Fibroblast of the conjunctiva (primary cell): ENCODE measurements at places on chromosomes 11 and 22.

DNA sequence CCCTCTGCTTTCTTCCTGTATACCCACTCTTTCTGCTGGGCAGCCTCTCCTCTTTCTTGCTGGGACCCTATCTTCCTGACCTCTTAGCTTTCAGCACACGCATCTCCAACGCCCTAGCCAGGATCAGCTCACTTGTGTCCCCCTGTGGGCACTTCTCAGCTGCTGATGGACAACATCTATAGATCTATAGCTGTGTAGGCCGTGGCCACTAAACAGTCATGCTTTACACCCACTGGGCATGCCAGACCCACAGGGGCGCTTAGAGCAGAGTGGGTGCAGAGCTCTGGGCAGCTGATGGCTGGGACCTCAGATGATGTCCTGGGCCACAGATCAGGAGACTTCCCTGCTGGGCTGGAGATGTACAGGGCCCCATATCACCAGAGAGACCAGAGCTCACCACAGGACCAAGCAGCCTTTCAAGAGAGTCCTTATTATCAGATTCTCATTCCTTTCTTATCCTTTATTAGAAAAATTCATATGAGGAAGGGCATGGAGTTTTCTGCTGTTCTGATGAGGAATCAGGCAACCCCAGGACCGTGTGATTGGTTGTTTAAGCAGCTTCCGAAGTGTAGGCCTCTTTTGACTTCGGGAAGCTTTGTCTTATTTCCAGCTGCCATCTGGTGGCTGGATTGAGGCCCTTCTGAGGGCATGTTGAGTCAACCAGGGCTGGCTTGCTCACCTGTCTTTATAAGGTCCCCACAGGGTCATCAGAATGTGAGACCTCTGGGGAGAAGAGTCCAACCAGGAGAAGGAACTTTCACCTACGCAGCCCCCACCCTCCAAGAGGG is 60.5 kb downstream of the OSBP2 start:
- peak; percentile 77 for DNase-seq

DNA sequence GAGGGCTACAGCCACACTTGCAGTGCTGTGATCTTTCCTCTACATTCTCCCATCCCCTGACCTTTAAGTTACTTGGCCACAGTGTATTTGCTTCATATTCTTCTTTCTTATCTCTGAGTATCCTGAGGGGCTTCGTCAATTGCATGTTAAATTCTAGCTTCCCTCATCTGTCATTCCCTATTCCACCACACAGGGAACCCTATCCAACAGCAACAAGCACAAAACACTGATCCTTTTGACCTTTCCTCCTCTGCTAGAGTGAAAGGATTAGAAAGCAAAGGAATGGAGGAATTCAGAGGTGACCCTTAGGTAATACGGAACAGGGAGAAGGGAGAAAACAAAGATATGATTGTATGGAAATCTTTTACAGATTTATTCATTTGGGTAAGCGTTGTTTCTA is 1061.7 kb upstream of the TENM4 start:
- no peak for DNase-seq

DNA sequence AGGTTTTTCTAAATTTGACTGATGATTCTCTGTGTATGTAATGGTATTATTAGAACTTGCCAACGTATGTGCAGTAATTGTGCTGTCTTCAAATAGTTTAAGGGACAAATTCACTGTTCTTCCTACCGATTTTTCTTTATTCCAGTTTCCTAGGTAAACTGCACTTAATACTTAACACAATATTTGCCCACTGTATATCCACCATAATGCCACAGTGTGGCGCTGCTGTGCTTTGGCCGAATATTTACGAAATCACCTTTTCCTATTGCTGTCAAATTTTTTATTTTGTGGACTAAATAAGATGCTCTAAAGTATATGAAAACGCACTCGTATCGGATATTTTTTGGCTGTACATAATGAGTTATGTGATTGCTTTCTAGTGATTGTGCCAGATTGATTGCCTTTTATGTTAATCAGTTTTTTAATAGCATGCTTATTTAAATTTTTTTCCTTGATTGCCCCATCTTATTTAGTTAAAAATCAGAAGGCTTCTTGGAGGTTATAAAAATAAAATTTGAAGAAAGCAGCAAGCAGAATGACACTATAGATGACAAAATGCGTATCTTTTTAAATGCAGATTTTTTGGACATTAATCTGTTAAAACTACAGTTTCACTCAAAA is 10.5 kb downstream of the AASDHPPT start:
- peak; percentile 43 for DNase-seq

GRCh38 chr22:32917577-32918354 is 116.3 kb downstream of the TIMP3 start:
- DNase-seq, result no peak

GRCh38 chr11:69058511-69059270 is 10.0 kb downstream of the TPCN2 start:
- DNase-seq, result no peak

DNA sequence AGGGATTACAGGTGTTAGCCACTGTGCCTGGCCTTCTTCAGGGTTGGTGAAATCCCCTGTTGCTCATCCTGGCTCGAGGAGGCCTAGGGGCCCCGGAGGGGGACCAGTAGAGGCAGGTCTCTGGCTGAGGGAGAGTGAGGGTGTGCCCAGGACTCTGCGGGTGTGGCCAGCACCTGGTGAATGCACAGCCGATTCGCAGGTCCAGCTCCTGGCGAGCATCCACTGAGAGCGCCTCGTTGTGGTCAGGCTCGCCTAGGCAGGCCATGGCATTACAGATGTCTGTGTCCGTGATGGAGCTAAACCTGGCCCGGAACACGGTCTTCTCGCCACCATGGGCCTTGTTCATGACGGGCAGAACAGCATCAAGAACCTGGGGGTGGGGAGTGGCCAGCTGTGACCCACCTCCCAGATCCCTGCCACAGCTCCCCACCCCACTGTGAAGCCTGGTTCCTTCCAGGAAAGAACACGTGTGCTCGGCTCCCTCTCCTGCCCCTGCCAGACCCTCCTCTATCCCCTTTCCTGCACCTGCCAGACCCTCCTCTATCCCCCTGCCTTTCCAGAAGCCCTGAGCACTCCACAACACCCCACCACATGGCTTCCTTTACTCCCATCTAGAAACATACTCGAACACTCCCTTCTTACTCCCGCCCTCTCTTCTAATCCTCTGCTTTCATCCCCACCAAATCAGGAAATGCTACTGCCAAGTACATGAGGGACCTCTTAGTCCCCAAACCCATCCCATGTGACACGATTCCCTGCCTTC is 12.4 kb downstream of the TOP3B start:
- no peak for DNase-seq

DNA sequence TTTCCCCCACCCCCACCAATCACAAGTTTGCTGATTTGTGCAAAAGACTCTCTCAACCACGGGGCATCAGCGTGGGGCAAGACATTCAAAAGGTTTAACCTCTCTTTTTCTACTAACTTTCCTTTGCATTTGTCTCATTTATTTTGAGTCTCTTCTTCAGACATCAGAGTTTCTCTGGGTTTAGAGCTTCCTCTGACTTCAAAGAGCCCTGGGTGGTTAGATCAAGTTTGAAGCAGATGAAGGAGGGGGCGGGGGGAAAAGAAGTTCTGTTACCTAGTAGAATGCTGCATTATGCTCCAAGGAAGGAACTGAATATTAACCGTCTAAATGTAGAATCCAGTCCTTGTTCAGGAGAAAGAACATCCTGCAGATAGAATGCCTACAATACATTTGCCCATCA is 24.5 kb downstream of the GAS2 start:
- DNase-seq, result no peak

DNA sequence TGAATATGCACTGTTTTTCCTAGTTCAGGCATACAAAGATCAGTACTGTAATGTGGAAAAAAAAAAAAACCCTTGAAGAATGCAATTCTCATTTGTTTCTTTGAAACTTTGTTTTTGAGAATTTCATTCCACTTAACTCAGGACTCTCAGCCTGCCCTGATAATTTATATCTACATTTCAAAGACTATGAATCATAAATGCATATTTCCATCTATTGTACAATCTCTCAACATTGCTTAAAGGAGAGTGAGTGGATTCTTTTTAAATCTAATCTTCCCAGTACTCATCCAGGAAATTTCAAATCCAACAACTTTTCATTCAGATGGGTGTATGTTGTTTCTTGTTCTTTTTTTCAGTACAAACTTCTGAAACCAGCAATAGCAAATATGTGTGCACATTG is 322.2 kb upstream of the DDI1 start:
- no peak for DNase-seq

DNA sequence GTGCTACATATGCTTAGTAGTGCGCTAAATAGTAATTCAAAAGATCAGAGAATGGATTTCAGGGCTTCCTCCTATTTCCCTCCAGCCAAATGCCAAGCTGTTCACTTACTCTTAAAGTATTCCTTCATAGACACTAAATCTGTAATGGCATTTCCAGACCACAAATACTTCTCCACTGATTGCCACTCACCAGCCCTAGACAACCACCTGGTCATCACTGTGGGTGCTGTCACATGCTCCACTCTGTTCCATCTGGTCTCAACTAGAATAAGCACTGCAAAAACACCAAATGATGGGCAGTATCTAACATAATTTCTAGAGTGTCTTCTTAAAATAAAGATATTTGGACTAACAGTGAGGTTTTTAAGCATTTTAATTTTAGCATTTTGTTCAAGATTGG is 341.3 kb downstream of the AASDHPPT start:
- DNase-seq, result no peak

DNA sequence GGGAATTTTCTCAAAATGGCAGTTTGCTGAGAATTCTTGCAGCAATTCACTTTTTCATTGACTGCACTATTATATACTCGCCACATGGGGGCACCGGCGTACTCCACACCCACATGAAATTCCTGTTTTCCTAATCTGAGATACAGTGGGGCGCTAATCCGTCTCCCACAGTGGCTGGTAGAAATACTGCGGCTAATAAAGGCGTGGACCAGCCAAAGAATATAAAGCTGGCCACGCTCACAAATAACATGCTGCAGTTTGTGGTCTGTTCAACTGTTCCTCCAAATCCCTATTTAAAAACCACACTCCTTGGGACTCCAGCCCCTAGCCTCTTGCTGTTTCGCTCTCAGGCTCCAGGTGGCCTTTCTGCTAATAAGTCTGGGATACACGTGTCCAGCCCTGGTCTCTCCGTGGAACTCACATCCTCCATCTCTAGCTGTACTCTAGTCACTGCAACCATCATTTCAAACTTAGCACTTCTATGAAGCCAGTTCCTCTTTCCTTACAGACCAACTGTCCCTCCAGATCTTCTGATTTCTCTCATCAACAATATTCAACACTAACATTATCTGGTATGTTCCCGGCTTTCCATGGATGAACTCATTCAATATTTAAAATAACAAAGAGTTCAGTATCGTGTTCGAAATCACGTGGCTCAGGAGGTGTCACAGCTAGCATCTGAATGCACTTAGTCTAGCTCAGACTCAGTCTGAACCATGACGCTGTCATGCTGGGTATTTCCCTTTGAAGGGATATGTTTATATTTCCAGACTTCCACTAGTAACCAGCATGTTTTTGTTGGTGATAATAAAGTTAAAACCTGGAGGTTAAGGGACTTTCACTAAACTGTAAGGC is 22.0 kb downstream of the TBRG1 start:
- peak; percentile 62 for DNase-seq

DNA sequence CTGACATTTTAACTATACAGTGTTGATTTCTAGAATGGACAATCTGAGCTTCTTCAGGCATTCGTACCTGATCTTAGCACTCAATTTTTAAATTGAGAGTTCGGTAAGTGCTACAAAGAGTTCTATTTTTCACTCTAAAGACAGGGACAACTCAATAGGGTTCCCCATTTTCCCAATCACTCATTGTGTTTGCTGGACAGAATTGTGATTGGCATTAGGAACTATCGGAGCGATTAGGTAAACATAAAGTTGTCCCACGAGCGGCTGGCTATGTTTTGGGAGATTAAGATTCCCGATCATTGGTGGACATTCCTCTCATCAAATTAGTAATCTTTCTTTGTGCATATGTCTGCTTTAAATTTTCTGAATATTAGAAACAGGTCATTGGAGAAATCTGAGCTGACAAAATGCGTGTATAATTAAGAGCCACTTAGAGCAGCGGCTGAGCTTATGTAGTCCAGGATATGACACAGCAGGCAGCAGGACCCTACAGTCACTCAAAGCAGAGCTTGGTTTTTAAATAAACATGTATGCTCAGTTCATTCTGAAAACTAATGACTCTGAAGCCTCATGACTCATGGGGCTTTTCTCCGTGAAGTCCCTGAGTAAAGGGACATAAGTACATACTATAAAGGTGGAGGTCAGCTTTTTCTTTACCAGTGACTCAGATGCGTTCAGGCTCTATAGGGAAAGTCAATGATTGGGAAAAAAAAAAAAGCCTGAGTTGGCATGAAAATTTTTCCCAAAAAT is 109.4 kb downstream of the GRIA4 start:
- DNase-seq, result peak; percentile 5

DNA sequence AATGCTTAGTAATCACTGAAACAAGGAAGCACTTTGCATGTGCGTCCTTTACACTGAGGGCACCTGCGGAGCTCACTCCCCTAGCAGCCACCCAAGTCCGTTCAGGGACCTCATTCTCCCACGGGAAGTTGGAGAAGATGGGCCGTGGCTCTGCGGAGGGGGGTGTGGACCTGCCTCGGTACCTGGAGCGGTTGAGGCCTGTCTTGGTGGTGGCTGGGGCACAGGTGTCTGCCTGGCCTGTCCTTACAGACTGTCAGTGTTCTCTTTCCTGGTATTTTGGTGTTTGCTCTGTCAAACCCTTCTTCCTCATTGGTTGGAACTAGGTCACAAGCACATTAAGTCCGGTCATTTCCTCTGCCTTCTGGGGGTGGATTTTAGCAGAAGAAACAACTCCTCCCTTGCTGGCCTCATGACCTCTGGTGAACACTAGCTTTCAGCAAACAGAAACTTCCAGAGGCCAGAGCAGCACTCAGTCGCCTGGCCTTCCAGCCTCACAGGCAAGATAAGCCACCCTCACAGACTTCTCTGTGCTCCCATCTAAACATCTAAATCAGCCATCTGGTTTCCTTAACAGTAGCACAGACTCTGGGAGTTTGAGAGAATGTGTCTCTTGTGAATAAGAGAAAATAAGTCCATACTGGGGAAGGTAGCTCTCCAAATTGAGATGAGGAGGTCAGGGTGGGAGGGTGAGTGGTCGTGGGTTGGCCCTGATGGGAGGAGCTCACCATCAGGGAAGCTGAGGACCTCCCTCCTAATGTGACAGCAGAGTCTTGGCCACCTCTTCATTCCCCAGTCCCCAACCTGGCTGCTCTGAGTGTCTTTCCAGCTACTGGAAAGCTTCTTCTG is 8.6 kb downstream of the SNAP29 start:
- no peak for DNase-seq

GRCh38 chr22:22748297-22748743 is 103.9 kb downstream of the GGTLC2 start:
- peak; percentile 34 for DNase-seq
